ENCODE measurements at places on chromosomes 7 and 10. TPM values are rescaled to one million over a fixed set of nuclear protein-coding genes. Genes with fewer than 3 reads are reported as not detected.

DNA sequence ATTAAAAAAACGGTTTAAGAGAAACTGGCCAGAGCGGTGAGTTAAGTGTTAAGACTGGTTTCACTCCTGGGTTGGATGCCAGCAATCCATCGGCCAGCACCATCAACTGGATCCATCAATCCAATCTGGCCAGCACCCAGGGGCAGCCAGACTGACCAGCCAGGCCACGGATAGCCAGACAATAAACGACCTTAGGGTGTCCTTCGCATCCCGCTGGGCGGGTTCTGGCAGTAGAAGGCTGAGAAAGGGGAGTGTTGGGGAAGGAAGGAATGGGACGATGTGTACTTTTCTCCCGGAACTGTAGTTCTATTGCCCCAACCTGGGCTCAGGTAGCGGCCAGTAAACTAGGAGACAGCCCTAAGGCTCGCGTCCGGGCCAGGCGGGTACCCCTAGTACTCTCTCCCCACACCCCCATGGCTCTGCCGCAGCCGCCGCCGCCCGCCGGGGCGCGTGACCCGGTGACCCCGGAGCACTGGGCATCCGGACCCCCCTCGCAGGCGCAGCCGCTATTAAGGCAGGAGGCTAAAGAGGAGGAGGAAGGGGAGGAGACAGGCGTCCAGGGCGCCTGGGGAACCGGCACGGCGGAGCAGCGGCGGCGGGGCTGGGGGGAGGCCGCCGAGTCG is at the start of gene CASD1:
TSS of gene CASD1 (plus strand) at position 546 of the 623 bp plus-strand sequence. CDS start 276 bp downstream, outside the sequence.
- DNase-seq = peak; percentile 61

GRCh38 chr7:149245244-149245643 is 5.8 kb downstream of the ZNF212 start:
- no peak for DNase-seq

DNA sequence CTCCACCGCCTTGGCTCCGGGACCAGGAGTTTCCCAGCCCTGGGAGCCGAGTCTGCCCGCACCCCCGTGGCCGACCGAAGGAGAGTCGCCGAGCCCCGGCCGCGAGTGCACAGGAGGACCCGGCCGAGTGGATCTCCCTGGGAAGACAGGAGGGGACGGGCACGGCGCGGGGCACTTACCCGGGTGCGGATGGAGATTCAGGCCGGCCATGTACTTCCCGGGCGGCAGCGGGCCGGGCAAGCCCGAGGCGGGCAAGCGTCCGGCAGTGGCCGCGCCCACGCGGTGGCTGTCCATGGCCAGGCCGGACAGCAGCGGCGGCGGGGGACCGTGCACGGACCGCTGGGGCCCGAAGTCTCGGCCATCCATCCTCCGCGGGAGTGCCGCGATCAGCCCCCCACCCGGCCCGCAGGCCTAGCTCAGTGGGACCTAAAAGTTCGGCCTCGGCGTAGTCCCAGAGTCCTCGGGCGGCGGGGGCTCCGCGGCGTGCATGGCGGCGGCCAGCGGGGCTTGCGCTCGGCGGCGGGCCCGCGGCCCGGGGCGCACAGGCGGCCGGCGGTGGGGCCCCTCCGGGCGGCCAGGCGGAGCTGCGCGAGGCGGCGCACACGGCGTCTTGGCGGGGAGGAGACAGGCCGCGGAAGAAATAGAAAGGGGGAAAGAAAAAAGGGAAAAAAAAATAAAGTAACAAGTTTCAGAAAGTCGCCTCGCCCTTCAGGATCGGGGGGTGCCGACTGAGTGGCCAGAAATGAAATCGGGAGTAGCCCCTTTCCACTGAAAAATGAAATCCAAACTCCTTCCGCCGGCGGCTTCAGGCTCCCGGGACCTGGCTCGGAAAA is 2.5 kb downstream of the TNRC18 start:
- DNase-seq = no peak

DNA sequence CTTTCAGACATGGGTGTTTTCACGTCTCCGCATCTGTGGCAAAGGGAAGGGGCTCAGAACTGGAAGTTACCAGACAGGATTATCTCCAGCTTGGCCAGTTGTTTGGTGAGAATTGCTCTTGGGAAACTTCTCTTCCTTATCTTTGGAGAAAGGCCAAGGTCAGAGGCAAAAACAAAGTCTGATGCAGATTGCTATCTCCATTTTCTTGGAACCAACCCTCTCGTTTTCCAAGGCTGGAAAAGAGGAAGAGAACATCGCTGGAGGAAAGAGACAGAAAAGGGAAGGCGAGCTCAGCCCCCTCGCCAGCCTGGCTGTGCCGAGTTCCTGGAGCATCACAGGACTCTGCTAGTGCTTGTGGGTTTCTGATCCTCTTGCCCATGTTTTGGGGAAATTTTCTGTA is 396.8 kb upstream of the SHH start:
- no peak for DNase-seq

The TEX47 gene
- total RNA-seq = not detected

DNA sequence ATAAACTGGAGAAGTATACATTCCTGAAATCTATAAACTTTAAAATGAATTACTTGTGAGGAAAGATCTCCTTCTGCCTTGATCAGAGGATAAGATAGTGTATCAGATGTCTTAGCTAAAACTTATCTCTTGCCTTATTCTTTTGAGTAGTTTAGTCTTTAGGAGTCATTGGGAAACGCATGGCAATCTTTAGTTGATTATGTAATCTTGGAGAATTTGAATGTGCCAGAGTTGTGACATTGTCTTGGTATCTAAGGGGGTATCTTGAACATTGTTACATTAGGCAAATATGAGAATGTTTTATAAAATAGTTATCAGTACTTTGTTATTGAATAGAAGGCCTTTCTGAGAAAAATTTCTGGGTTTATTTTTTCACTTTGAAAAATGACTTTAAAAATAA is 61.6 kb upstream of the ADRA2A start:
- DNase-seq = no peak

DNA sequence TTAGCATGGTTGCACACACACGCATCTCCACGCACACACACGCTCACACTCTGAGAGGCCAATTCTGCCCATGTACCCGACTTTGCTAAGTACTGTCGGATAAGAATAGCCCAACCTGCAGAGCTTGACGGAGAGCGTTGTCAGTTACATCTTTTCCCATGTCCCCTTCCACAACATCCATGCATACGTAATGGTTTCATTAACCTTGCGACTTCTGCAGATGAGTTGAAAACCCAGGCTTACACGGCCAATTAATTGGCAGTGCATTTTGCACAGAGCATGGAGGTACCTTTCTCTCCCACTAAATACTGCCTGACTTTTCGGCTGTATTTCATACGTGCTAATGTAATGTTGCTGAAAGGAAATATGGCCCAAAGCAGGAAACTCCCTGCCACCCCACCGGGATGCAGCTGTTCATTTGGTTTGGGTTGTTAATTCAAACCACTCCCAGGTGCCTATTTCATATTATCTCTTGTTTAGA is 291.2 kb upstream of the HABP2 start:
- no peak for DNase-seq

- DNase-seq = no peak
These were observed 2.4 kb downstream of the SFTPD start for GRCh38 chr10:79946271-79947082.

The MPLKIP gene
- total RNA-seq = 56.7 TPM

DNA sequence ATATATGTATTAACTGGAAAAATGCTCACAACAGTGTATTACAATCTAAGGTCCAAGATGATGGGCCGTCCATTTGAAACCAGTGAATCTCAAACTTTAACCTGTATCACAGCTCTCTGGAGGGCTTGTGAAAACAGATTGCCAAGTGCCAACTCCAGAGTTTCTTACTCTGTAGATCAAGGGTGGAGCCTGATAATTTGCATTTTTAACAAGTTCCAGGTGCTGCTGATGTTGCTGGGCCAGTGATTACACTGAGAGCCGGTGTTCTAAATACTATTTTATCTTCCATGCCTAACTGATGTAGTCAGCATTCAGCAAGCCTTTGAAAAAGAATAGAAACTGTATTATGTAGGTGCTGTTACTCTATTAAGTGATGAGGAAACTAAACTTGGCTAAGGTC is 269.9 kb upstream of the FERD3L start:
- DNase-seq = no peak

DNA sequence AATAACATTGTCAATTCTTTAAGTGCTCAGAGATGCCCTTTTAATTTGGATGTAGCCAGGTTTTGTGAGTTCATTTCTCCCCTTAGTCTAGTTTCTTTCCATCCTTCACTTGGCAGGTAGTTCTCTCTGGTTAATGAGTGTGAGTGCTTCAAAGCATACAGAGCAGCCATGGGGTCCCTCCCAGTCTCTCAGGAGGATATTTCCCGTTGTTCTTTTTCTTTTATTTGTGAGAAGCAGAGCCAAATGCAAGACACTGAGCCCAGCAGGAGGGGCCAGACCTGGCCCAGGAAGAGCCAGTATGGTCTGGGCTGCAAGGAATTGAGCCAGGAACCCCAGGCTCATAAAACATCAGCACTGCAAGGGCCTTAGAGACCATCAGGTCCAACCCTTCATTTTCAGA is 52.4 kb downstream of the PLCE1 start:
- DNase-seq = no peak

The PTPRN2 gene
- total RNA-seq = 55.5 TPM

DNA sequence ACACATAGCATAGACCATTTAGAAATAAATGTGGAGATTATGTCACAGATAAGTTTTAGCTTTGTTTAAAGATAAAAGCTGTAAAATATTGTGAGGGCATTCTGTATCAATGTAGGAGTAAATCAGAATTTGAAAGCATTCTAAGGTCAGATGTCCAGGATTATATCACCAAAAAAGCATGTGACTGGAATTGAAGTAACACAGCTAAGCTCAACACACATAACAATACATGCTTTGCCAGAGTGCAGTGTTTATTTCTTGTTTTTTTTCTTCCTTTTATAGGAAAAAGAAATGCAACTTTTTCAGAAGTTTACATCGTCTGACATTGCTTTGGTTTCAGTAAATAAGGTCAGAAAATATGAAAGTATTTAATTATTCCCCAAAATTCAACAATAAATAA is 183.4 kb downstream of the HTR7 start:
- no peak for DNase-seq

The LRMDA gene
- 9.6 TPM for total RNA-seq

DNA sequence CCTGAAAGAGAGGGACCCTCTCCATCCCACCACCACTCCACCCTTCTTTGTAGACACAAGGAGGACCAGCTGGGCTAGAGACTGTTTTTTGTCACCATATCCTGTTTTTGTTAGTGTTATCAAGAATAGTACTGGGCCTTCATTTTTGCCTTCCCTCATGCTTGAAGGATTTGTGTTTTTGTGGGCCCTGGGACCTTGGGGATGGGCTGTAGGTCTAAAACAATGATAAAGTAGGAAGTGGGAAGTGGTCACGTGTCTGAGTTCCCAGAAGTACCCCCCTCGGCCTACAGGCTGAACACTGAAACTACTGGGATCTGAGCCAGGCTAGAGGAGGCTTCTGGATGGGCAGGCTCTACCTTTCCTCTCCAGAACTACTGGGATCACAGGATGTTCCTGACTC is 8.9 kb downstream of the AGFG2 start:
- no peak for DNase-seq

DNA sequence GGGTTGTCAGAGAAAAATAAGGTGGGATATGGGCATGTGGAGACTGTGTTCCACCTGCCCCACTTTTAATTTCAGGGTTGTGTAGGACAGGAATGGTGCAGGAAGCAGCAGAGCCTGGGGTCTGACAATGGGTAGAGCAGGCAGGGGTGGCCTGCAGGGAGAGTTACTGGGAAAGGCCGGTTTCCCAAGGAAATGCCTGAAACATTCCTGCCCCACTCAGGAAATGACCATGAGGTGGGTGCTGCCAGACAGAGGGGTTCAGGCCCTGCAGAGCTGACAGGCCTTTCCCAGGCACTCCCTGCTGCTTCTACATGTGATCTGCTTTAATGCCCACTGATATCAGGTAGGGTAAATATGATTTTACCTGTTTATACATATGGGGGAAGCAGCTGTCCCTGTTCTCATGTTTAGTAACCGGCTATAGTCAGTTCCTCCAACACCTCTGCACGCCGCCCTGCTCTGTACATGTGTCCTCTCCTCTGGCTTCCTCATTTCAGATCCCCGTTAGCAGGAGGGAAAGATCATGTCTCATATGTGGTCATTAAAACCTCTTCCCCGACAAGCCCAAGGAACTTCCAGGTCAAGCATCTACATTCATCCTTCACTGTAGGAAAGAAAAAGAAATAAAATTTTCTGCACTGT is 118.6 kb upstream of the PRSS58 start:
- DNase-seq = no peak

Measured in prostate gland (tissue), 2 donors.